ENCODE measurements at places on chromosomes 16 and 17.
A peak's percentile ranks its signal among the peaks of the same experiment; 100 is the strongest.

DNA sequence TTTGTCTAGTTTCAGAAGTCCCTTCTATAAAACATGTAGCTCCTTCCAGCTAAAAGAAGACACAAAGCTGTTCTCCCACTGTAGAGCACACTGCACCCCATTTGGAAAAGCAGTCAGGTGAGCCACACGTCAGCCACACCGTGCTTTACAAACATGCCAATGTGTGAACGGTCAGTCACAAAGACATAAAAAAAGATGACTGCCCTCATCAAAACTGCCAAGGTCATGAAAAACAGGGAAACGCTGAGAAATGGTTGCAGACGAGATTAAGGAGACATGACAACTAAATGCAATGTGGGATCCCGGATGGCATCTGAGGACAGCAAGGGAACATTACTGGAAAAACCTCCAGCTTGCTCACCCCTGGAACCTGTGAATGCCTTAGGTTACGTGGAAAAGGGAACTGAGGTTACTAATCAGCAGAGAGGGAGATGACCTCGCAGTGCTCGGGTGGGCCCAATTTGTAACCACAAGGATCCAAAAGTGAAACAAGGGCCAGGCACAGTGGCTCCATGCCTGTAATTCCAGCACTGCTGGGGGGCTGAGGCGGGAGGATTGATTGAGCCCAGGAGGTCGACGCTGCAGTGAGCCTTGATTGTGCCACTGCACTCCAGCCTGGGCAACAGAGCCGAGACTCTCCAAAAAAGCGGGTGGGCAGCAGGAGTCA, 8.1 kb downstream of the ANKRD11 start:
- DNase-seq = no peak

DNA sequence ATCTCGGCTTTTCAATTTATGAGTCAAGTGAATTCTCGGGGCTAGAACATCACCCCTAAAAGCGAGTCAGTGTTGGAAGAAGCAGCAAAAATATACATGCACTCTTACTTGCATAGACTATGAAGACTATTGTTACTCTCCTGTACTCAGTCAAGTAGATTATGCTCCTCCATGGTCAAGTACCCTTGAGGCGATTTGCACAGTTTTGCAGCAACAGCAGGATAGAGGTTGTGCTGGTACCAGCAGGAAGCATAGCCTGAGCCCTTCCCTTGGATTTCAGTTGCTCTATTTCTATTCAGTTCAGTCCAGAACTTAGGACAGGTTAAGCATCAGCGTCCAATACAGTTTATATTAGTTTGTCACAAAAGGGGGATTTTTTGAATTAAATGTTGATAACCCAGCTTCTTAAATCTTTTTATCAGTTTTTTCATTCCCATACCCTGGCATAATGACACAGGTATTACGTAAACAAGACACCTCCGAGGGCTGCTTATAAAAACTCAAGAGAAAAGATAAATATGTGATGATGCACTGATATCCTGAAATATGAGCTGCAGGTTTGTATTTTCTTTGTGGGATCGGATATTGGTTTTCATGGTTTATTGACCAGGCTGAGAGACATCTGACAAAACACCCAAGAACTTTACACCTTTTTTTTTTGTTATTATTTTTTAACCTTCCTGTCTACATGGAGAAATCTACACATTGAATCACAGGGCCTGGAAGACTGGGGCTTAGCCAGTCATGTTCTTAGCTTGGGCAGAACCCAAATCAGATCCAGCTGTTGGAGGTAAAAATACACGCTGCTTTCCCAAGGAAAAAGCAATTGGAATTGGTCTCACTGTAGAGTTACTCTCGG, 144.1 kb downstream of the PITPNC1 start:
- DNase-seq = no peak

- DNase-seq = no peak
Observed at GRCh38 chr17:5758651-5759050, 174.3 kb upstream of the NLRP1 start.

- no peak for DNase-seq
Observed at GRCh38 chr16:25007284-25007984, 7.7 kb downstream of the ARHGAP17 start.

GRCh38 chr16:81385031-81385756, 59.4 kb upstream of the CMIP start:
- no peak for DNase-seq

DNA sequence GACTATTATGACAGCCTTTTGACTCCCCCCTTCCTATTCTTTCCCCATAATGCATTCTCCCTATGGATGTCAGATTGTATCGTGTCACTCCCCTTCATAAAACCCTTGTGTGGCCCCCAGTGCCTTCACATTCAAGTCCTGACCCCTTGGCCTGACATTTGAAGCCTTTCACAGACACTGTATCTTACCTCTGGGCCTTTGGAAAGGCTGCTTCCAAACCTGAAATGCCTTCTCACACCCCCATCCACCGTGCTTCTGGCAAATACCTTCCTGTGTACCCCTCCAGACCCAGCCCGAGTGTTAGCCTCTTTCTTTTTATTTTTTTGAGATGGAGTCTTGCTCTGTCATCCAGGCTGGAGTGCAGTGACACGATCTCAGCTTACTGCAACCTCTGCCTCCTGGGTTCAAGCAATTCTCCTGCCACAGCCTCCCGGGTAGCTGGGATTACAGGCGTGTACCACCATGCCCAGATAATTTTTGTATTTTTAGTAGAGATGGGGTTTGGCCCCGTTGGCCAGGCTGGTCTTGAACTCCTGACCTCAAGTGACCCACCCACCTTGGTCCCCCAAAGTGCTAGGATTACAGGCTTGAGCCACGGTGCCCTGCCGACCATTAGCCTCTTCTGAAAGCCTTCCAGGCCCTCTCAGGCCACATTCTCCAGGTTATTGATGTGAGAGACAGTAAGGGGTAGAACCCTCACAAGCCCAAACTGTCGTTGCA, 2.1 kb downstream of the ARMC5 start:
- no peak for DNase-seq

- no peak for DNase-seq
Observed at GRCh38 chr17:9817086-9817485, 4.8 kb downstream of the GSG1L2 start.

GRCh38 chr16:58422809-58423208, 30.5 kb downstream of the GINS3 start:
- DNase-seq = no peak

DNA sequence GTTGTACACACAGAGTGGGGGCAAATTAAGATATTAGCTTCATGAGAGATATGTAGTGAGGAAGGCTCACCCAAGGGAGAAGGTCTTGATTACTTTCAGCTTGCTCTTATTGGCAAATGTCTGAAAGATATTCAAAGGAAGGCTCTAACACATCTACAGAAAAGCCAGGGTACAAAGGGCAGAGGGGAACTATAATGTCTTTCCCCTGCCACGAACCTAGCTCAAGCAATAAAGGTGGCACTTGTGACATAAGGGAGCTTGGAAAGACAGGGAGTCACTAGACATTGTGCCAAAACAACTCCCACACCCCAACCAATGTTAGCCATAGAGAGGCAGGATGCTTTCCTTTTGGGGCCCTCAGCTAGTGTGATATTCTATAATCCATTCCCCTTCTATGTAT, 52.2 kb upstream of the SOX9 start:
- no peak for DNase-seq

DNA sequence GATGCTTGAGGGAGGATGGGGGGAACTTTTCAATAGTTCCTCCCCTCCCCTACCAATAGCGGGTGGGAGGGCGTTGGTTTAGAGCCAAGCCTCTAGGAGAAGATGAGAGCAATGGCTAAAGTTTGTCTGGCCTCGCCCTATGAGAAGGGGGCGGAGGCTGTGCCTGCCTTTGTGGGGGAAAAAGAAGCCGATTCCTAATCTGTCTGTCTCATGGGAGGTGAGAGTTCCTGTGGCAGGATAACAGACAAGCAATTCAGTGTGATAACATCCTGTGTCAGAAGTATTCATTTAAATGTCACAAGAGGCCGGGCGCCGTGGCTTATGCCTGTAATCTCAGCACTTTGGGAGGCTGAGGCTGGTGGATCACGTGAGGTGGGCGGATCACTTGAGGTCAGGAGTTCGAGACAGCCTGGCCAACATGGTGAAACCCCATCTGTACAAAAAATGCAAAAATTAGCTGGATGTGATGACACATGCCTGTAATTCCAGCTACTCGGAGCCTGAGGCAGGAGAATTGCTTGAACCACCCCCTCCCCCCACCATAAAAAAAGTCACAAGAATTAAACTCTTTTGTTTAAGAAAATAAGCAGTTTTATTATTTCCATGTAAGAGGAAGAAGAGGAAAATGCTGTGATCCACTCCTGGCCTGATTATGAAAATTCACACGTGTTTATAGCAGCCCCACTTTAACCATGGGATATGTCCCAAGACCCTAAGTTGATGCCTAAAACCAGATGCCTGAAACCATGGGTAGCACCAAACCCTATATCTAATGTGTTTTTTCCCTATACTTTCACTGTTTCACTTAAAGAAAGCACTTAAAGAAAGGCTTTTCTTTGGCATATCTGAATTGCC, 1.7 kb downstream of the SLFN5 start:
- peak; percentile 77 for DNase-seq

DNA sequence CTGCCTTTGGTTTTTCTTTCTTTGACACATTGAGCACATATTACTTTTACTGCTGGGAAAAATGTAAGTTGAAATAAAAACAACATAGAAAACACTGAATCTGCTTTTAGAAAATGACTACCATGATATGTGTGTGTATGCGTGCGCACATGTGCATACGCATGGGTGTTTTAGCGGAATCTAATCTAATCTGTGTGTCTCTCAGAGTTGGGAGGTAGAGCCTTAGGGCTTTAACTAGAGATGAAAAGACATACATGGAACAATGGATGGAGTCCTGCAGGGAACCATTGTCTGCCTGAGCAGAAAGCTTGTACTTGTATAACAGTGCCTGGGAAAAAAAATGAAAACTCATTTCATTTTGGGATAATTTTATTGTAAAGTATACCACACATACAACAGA, 12.4 kb downstream of the SLFN5 start:
- DNase-seq = no peak

DNA sequence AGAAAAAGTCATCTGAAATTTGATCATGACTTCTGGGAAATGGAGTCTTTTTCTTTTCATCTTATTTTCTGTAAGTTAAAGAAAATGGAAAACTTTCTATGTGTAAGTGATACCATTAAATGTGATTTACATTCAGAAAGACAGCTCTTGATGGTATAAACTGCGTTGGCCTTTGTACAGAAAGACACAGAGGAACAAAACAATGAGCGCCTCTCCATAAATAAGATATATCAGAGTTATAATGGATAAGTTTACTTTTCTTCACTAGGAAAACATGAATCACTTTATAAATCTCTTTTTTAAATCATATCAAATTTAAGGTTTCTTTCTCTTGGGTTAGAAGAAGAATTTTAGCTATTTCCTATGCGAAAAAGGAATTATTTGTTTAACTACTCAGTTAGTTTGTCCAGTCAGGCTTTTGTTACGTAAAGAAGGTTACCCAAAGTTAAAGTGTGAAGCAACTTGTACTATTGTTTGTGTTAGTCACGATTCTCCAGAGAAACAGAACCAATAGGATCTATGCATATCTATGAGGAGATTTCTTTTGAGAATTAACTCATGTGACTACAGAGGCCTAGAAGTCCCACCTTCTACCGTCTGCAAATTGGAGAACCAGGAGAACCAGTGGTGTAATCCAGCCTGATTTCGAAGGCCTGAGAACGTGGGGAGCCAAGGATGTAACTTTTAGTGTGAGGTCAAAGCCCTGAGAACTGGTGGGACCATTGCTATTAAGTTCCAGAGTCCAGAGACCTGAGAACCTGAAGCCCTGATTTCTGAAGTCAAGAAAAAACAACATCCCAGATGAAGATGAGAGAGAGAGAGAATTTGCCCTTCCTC, 295.4 kb upstream of the KCNJ16 start:
- DNase-seq = no peak

GRCh38 chr17:6142701-6143100, 72.5 kb downstream of the WSCD1 start:
- DNase-seq = no peak

GRCh38 chr17:65556014-65556909, 5.2 kb downstream of the AXIN2 start:
- peak; percentile 93 for DNase-seq

Data from stimulated activated CD4-positive, alpha-beta T cell treated with anti-CD3 and anti-CD28 coated beads, Interleukin-12 subunit alpha, Interleukin-12 subunit beta, amount 100 ng/mL, for 24 hours (primary cell).